ENCODE measurements at places on chromosomes 5 and 9.

DNA sequence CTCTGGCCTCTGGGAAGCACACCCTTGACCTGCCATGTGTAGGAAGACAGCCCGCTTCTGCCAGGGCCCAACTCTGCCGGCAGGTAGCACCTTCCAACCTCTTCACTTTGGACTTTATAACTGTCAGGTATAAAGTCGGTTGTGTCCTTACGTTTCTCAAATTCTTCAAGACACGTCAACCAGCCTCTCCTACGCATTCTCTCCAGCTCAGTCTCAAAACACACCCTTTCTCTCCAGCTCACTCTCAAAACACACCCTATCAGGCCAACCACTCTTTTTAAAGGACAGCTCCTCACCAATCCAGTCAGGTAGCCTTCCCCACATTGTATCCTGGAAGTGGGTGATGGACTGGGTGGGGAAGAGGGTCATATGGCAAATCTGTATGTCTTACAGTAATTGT, 13.5 kb downstream of the FXN start:
- DNase-seq = no peak

DNA sequence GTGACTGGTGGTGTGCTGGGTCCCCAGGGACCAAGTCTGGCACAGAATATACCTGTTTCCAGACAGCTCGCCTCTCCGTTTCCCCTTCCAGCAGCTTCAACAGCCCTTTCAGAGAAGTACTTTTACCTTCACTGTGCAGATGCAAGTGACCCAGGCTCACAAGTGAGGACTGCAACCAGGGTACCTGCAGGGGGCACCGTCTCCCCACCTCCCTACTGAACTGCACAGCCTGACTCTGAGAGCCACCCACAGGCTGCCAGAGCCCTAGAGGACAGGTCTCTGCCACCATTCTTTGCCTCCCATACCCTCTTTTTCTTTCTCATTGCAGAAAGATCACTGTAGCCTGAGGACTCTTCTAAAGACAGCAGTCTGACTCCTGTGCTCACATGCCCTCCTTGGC, 15.4 kb downstream of the IL9 start:
- peak; percentile 40 for DNase-seq

DNA sequence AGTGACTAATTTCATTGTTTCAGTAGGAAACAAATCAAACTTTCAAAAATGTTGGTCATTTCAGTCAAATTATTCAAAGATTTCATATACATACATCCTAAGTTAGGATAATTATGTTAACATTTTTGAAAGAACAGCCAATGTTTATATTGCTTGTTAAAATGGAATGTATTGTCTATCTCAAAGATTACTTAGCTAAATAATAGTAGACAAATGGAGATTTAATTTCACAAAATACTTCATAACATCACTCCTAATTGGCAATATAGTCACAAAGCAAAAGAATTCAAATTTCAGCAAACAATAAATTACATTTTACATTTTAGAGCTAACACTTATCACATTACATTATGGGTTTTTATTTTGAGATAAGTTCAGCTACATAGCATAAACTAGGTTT, 25.4 kb downstream of the STARD4 start:
- DNase-seq = no peak

DNA sequence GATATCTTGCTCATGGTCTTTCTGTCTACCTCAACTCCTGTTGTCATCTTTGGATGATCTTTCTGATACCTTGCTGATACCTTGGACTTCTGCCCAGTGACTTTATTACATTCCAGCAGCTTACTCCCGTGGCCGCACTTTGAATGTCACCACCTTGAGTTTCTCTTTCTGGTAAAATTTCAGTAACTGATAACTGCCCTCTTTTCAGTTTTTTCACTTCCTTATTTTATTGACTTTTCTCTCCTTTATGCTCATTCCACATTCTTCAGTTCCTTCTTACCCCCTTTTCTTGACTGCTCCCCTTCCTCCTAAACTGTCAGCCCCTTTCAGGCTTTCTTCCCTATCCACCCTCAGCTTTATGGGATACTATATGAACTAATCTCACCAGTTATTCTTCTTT, 7.0 kb upstream of the FBXO4 start:
- DNase-seq = no peak

- no peak for DNase-seq
These were observed 353.2 kb downstream of the PRR16 start for GRCh38 chr5:120817044-120817985.

DNA sequence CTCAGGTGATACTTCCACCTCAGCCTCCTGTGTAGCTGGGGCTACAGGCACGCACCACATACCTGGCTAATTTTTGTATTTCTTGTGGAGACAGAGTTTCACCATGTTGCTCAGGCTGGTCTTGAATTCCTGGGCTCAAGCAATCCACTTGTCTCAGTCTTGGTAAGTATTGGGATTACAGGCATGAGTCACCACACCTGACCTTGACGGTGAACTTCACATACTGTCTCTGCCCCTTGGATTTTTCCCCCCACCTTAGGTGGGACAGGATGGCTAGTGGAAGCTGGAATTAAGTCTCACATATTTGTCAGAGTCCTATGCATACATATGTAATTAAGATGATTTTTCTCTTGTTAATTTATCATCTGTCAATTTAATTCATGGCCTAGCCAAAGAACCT, 20.9 kb upstream of the RFK start:
- no peak for DNase-seq

DNA sequence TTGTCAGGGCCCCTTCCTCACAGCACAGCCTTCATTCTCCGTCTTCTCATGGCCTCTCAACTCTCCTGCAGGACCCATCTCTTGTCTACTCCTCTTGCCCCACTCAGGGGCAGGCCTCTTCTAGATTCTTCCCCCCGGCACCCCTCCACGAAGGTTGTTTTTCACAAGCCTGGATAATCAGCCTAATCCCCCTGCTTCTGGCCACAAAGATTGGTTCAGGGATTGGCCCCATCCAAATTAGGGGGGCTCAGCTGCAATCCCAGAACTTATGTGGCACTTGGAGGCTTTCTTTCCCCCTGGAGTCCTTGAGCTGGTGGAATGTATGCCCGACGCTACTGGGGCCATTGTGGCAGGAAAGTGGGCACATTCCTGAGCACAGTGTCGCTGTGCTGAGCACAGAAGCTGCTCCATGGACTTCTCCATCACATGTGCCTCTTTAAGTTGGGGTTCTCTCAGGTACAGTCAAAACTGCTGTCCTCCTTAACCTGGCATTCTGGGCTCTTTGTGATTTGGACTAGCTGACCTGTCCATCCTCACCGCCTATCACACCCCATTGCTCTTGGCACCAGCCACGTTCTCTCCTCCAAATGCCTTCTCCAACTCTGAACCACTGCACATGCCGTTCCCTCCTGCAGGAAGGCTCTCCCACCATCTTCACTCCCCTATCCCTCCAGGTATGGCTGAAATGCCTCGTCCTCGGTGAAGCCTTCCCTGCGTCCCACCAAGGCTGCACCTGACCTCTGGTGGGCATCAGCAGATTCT, 66.8 kb upstream of the RNF130 start:
- no peak for DNase-seq

GRCh38 chr9:106779796-106780195, 83.2 kb upstream of the ZNF462 start:
- no peak for DNase-seq

- DNase-seq = peak; percentile 1
These were observed 21.1 kb upstream of the IGFBPL1 start for GRCh38 chr9:38445154-38446043.

Data from OCI-LY7 (cell line).